Testis (tissue), 5 donors: ENCODE measurements at places on chromosomes 3 and 15. TPM values are rescaled to one million over a fixed set of nuclear protein-coding genes. Genes with fewer than 3 reads are reported as not detected.

ARHGEF26 gene
- 14.7 TPM for polyA plus RNA-seq

KBTBD8 gene
- polyA plus RNA-seq = 8.4 TPM

PLA1A gene
- 8.7 TPM for polyA plus RNA-seq

EFHB gene
- polyA plus RNA-seq = 32.9 TPM

RPL39L gene
- polyA plus RNA-seq = 421 TPM

PCSK6 gene
- polyA plus RNA-seq = 43.9 TPM

CA12 gene
- polyA plus RNA-seq = 8.0 TPM
